Stimulated activated CD4-positive, alpha-beta T cell treated with anti-CD3 and anti-CD28 coated beads, TNF-alpha, amount 100 ng/mL, for 4 hours (primary cell): ENCODE measurements at places on chromosomes 6 and 20.

- DNase-seq, result no peak
Observed at GRCh38 chr6:130385064-130385695, 19.4 kb downstream of the TMEM200A start.

- no peak for DNase-seq
Observed at GRCh38 chr6:49905296-49905695, 39.0 kb upstream of the CRISP1 start.

GRCh38 chr6:135592276-135592675 is 94.7 kb upstream of the AHI1 start:
- DNase-seq, result no peak

DNA sequence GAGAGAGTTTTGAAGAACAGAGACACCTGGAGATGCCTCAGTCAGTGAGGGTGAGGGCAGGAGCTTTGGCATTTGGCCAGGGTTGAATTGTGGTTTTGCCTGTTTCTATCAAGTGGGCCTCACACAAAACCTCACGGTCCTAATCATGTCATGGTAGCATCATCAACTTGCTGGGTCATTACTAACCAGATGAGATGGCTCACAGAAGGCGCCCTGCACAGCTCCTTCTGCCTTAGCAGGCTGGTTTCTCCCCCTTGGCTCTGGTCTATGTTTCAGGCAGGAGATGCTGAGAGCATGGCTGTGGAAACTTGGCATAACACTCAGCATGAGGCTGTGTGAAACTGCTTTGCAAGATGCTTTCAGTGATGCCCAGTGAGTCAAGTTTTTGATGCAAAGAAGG is 99.3 kb downstream of the LRRC1 start:
- DNase-seq, result no peak
